ENCODE measurements at places on chromosomes 7 and 10.

- DNase-seq, result no peak
Measured at GRCh38 chr7:538764-539685, 19.4 kb upstream of the PDGFA start.

GRCh38 chr10:103058034-103058433, 135.0 kb downstream of the NT5C2 start:
- DNase-seq, result no peak

DNA sequence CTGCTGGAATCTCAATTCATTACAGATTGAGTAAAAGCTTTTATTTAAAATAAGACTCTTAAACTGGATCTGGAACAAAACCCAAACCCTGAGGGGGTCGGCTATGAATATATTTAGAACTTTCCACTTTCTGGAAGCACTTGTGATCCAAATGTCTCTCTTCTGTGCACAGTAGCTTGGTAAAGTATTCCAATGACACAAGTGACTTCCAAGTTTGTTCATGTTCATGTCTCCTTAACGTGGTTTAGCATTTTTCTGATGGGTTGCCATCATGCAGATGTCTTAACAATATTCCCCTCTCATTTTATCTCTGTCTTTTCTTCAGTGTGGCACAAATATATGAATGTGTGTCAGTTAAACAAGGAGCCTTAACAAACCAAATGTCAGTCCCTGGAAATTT, 191.9 kb upstream of the SORCS1 start:
- DNase-seq, result no peak

GRCh38 chr10:93368210-93368609, 113.9 kb downstream of the MYOF start:
- no peak for DNase-seq

DNA sequence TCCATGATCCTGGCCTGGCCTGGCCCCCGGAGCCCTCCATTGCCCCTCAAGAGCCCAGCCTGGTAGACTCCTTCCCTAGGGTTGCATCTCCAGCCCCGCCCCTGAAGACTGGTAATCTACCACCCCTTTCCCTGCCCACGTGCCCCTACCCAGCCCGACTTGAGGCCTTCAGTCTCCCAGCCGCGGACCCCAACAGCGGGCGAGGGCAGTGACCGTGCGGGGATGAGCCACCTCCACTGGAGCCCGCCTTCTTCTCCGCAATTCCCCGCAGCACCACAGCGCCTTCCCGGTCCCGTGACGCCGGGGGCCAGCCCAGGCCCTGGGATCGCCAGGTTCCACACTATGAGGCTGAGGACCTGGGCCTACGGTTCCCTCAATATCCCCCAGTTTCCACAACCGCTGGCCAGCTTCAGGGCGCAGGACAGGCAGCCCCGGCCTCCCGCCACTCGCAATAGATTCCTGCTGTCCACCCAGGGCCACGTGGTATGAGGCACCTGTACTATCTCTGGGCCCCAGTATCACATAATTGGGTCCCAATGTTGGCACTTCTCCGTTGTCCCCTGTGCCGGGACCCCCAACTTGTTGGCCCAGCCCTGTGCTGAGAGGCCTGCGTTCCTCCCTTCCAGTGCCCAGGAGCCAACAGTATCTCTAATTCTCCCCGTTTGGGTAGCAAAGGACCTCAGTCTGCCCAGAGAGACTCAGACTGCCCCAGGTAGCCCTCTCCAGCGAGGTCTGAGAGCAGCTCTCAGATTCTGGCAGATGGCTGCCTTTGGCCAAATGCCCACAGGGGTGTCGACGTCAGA, 1.1 kb upstream of the GPRIN2 start:
- no peak for DNase-seq
